ENCODE measurements at places on chromosomes 7 and 10. TPM values are rescaled to one million over a fixed set of nuclear protein-coding genes. Genes with fewer than 3 reads are reported as not detected.

CRYGN gene
- 0.22 TPM for total RNA-seq

CYREN gene
- total RNA-seq: 89.3 TPM

SEMA3E gene
- 1.1 TPM for total RNA-seq

UTF1 gene
- total RNA-seq: not detected

RSPH10B gene
- total RNA-seq: 0.79 TPM

CTAGE8 gene
- total RNA-seq: 4.3 TPM

HGF gene
- total RNA-seq: 23.8 TPM
